KG1 (cell line): ENCODE measurements at places on chromosomes 16 and 17.

- DNase-seq = peak; percentile 55
These were observed at the start of gene TENT4B for GRCh38 chr16:50152807-50153595. TENT4B (plus strand) TSS chr16:50153306; CDS start chr16:50153622, 316 bp downstream.

GRCh38 chr16:73056448-73056847 lies 8.5 kb upstream of the ZFHX3 start:
- DNase-seq = no peak

DNA sequence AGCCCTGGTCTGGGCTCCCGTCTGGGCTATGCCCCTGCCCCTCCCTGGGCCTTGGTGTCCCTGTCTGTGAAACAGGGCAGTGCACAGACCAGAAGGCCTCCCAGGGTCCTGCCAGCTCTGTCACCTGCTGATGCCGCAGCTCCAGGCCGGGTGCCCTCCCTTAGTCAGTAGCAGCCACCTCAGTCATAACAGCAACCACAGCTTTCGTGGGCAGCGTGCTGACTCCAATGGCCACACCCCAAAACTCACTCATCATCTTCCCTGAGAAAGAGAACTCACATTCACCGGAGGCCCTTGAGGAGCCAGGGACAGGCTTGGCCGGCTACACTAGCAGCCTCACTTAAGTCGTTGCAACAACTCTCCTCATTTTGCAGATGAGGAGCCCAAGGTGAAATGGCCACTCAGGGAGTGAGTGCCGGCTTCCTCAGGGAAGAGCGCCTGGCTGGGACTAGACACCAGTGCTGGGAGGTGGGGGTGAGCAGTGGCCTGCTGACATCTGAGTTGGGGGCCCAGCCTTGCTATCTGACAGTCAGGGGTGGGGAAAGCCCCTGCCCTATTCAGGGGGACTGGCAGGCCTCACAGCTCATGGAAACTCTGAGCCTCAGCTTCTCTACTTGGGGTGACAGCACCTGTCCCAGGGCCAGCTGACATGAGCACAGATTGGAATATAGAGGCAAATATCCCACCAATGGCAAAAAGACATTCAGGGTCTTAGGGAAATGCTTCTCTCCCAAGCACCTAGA lies 22.6 kb downstream of the SLC5A10 start:
- DNase-seq = no peak

DNA sequence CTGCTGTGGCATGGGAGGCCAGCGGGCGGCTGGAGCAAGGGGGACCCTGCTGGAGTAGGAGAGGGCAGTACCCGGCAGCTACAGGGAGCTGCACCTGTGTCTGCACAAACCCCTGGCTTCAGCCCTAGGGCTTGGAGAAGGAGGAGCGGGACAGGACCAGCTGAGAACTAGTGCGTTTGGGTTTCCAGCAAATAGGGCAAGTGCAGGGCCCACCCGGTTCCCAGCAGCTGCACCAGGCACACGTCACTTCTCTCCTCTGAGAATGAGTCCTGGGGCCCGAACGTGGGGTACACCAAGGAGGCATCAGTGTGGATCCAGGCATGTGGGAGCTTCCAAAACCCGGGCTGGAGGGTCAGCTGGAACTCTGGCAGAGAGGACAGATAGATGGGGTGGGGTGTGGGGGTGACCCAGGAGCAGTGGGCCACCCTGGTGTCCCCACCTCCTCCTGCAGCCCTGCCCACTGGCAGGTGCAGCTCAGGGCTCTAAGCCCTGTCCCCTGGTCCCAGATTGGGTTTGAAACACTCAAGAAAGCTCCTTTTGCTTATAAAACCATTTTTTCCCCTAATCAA lies 5.6 kb downstream of the C16orf89 start:
- no peak for DNase-seq

GRCh38 chr16:84836234-84836647 lies 16.5 kb downstream of the CRISPLD2 start:
- no peak for DNase-seq

DNA sequence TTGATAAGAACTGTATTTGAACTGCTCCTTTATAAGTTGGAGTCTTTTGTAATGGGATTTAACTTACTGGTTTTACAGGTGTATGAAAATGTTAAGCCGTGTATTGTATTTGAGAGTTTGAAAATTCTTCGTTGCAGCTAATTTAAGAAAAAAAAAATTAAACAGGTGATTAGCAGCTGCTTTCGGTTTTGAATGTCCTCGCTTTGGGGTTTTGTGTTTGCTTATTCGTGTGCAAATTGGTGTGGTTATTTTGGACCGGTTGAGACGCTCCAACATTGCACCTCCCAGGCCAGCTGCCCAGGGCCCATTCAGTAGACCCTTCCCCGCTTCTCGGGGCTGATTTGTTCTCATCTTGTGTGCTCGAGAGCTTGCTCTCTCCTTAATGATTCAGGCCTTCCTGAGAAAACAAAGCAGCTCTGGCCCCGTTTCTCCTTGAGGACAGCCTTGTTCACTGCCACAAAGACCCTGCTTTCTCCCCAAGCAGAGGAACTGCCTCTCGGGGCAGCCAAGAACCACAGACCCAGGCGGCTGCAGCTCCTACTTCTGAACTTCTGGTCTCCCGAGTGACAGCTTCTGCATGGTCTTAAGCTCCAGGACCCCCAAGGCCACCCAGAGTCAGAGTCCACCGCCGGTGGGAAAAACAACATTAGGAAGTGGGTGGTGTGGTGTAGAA lies 100.5 kb downstream of the MSI2 start:
- DNase-seq = no peak

- no peak for DNase-seq
These were observed 24.2 kb upstream of the ABCA3 start for GRCh38 chr16:2364638-2365210.

DNA sequence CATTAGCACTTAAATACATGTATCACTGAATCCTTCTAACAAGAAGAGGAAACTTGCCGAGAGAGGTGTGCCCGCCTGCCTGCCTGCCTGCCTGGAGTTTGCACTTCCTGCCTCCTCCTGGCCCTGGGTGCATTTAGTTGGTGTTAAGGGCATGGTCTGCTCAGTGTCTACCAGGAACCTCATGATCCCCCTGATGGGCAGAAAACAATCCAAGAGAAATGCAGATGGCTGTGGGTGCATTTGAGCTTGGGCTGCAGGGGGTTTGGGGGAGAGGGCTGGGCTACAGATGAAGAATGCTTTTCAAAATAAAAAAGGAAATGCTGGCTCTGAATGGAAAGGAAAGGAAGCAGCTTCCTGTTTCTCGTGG lies 10.1 kb downstream of the KSR1 start:
- DNase-seq = peak; percentile 31

GRCh38 chr16:88342491-88342890 lies 40.3 kb upstream of the ZNF469 start:
- DNase-seq = no peak
